Mesothelial cell of epicardium (in vitro differentiated cells): ENCODE measurements at places on chromosomes 2 and 18. TPM values are rescaled to one million over a fixed set of nuclear protein-coding genes. Genes with fewer than 3 reads are reported as not detected.

The PRADC1 gene
- 5.9 to 6.9 TPM (median 6.6 TPM) in 3 replicates for total RNA-seq

The INHA gene
- total RNA-seq = 3.0 to 3.7 TPM (median 3.6 TPM) in 3 replicates

The SERPINB5 gene
- total RNA-seq = 0.13 to 0.22 TPM (median 0.18 TPM) in 3 replicates

The NPHP1 gene
- total RNA-seq = 3.8 to 5.3 TPM (median 5.1 TPM) in 3 replicates

The BZW1 gene
- 207 to 233 TPM (median 209 TPM) in 3 replicates for total RNA-seq

GRCh38 chr2:204436230-204436629 is 109.0 kb upstream of the PARD3B start:
- no peaks in the 10 kb centered on the region for H3K27me3 ChIP-seq
- no peak for DNase-seq
- H3K4me3 ChIP-seq = no peak overlapping the region
- peak overlapping the region; percentile 4 for H3K27ac ChIP-seq

DNA sequence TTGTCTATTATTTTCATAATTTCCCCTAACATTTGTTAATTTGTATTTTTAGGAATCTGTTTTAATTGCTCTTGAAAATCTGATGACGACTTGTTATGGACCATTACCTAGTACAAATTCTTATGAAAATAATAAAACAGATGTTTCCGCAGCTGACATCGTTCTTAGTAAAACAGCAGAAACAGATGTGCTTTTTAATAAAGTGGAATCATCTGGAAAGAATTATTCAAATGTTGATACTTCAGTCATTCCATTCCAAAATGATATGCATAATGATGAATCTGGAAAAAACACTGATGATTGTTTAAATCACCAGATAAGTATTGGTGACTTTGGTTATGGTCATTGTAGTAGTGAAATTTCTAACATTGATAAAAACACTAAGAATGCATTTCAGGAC is 69.9 kb downstream of the PMS1 start:
- H3K4me1 ChIP-seq = peaks cover 11% of the 10 kb centered on the region
- no peak for DNase-seq
- no peak overlapping the region for H3K4me3 ChIP-seq
- H3K27me3 ChIP-seq = no peaks in the 10 kb centered on the region
- peaks cover 14% of the 10 kb centered on the region for H3K36me3 ChIP-seq

DNA sequence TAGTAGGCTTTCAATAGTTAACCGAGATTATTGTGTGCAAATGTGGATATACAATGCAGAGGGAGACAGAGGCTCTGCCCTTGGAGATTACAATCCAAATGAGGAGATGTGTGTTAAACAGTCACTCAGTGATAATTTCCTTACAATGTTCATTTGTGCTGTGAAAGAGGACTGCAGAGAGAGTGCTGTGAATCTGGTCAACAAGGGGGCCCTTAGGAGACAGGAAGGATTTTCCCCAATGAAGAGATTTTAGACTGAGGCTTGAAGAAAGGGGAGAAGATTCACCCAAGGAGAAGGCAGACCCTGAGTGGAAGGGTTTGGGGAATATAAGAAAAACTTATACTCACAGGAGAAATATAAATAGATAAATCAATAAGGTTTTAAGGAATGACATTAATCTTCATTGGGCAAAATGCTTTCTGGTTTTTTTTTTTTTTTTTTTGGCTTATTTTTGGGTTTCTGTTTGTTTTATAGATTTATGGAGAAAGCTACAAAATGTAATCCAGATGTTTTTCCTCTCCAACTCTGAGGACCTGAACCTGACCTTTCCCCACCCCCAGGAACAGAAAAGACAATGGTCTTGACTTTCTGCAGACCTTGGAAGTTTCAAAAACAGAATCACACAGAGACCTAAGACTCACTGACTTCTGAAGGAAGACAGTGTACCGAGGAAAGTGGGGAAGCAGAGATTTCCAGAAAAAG is 151.3 kb upstream of the SERPINE2 start:
- no peaks in the 10 kb centered on the region for H3K27me3 ChIP-seq
- no peaks in the 10 kb centered on the region for H3K36me3 ChIP-seq
- no peak overlapping the region for H3K4me3 ChIP-seq
- peaks cover 12% of the 10 kb centered on the region for H3K4me1 ChIP-seq
- H3K27ac ChIP-seq = no peak overlapping the region

DNA sequence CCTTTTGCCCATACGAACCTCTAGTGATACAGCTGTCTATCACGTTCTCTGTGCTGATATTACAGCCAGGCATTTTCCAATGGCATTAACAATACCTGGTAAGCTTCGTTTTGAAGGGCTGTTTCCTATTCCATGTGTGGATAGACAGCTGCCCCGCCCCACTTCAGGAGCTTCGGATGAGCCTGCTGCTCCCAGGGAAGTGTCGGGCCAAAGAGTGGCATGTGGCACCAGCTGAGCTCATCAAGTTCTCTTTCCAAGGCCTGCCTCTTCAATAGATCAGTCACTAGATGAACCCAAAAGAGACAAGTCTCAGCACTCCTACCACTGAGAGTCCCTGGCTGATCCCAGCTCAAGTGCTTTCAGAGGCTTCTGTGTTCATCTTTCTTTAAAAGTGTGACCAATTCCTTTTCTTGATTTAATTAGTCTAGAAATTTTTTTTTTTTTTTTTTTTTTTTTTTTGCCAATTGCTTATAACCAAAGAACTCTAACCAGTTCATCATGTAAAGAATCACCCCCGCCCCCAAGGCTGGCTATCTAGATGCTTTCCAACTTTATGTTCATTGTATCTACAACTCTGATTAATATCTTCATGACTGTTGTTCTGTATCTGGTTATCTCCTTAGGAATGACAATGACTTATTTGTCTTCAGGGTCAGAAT is 46.6 kb downstream of the HDAC4 start:
- H3K4me3 ChIP-seq = no peak overlapping the region
- no peak for DNase-seq
- H3K36me3 ChIP-seq = peaks cover 36% of the 10 kb centered on the region
- H3K27ac ChIP-seq = no peak overlapping the region
- peaks cover 7% of the 10 kb centered on the region for H3K4me1 ChIP-seq
- H3K27me3 ChIP-seq = no peaks in the 10 kb centered on the region

DNA sequence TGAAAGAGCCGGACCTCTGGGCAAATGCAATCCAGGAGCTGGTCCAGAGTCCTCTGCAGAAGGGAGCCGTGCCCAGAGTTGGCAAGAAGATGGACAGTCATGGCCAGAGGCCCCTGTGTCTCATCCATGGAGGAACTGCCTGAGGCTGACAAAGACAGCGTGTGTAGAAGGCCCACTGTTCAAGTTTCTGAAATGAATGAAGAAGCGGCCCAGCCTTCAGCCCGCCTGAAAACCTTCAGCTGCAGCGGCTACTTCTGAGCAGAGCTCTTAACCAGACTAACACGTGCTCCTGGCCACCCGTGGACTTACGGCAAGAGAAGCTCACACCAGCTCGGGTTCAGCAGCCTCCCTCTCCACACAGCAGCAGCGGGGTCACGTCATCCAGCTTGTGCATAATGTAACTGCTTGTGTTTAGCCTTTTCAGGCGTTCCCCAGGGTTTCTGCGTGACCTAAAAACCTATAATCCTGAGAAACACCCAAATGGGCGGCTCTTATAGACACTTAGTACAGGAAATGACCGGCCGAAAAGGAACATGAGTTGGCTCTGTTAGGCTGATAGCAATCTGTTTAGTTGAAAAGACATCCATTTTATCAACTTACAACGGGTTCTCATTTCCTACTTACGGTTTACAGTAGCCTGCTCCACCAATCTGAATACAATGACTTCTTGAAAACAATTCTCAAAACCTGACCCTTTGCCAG is at the start of gene FAM124B:
Gene FAM124B, minus strand, starts transcription at position 467 of the 702 bp plus-strand sequence. Its CDS starts 339 bp downstream, at position 128.
- H3K4me3 ChIP-seq = no peak within 1 kb of the TSS
- no peaks in the 10 kb centered on the region for H3K36me3 ChIP-seq
- H3K27me3 ChIP-seq = no peaks in the 10 kb centered on the region
- peak within 1 kb of the TSS; percentile 73 for H3K27ac ChIP-seq
- no peak for DNase-seq

GRCh38 chr2:205411558-205411957 is 270.7 kb upstream of the NRP2 start:
- H3K27me3 ChIP-seq = no peaks in the 10 kb centered on the region
- no peak for DNase-seq
- peaks cover 18% of the 10 kb centered on the region for H3K4me1 ChIP-seq
- H3K4me3 ChIP-seq = no peak overlapping the region
- H3K27ac ChIP-seq = no peak overlapping the region

- H3K4me3 ChIP-seq = no peak overlapping the region
- H3K27me3 ChIP-seq = no peaks in the 10 kb centered on the region
- H3K27ac ChIP-seq = no peak overlapping the region
These were observed 54.9 kb downstream of the NYAP2 start for GRCh38 chr2:225454412-225454811.
